ENCODE measurements at places on chromosomes 1 and 21.

- no peak for DNase-seq
Measured at GRCh38 chr1:234292548-234292947, 80.7 kb upstream of the COA6 start.

DNA sequence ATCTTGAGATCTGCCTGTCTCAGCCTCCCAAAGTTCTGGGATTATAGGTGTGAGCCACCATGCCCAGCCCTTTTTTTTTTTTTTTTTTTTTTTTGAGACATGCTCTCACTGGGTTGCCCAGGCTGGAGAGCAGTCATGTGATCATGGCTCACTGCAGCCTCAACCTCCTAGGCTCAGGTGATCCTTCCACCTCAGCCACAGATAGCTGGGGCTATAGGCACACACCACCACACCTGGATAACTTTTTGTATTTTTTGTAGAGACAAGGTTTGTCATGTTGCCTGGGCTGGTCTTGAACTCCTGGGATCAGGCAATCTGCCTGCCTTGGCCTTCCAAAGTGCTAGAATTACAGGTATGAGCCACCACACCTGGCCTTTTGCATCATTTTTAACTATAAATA is 17.7 kb upstream of the PRRC2C start:
- no peak for DNase-seq

- DNase-seq: no peak
Measured at GRCh38 chr1:98763488-98764150, 102.1 kb downstream of the SNX7 start.

DNA sequence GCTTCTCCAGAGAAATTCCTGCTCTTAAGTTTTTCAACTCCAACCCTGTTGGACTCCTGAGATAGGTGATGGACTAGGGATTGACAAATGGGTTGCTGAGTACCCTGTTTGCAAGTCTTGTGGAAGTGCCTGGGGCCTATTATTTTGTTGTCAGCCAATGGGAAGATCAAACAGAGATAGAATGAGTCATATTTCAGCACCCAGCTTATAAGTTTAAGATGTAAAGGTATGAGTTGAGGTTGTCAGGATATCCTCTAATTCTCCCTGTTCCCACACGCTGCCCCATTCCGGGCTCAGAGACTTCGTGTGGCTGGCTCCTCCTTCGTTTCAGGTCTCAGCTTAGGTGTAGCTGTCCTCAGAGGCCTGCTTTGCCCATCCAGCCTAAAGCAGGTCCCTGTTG is 91.8 kb downstream of the CENPF start:
- DNase-seq: no peak

All from heart left ventricle (tissue), 16 donors.